Natural killer cell (primary cell): ENCODE measurements at places on chromosomes 5 and 9. TPM values are rescaled to one million over a fixed set of nuclear protein-coding genes. Genes with fewer than 3 reads are reported as not detected.

CYLC2 gene
- total RNA-seq = not detected

ACTBL2 gene
- not detected for total RNA-seq

IFNK gene
- total RNA-seq = not detected

SPINK6 gene
- not detected for total RNA-seq
